ENCODE measurements at places on chromosomes 13 and 19.
A peak's percentile ranks its signal among the peaks of the same experiment; 100 is the strongest.

DNA sequence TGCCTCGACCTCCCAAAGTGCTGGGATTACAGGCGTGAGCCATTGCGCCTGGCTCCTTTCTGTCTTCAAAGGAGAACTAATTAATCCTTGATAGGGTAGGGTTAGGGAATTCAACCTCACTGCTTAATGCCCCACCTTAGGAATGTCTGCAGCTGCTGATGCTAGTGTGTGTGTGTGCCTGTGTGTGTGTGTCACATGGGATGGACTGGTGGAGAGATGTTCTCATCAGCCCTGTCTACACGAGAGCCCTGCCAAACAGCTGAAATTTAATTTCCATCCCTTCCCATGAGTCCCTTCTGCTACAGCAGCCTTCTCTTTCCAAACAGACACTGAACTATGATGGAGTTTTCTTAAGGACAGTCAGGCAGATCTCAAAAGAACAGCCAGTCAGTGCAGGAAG is 46.5 kb upstream of the CLDN10 start:
- no peak for DNase-seq

GRCh38 chr19:10227026-10227971 is 3.8 kb downstream of the S1PR2 start:
- no peak for DNase-seq

- no peak for DNase-seq
Observed at GRCh38 chr19:39768786-39769185, 9.9 kb upstream of the LEUTX start.

GRCh38 chr19:33416307-33417215 is 43.1 kb downstream of the CEBPG start:
- DNase-seq, result peak; percentile 65

DNA sequence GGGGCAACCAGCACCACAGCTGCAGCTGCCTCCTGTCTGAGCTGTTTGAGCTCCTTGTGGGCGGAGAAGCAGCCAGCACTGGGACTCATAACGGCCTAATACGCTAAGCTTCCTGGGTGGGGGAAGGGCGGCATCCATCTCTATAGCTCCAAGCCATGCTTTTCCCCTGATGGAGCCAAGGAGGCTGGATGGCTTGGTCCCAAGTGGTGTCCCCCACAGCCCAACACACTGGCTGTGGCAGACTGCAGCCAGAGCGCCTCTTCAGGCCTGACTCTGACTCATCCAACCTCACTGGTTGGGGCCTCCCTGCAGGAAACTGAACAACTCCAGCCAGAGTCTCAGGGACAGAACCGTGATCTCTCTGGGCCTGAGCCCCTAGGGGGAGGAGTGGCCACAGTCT is 537.3 kb downstream of the SUCLA2 start:
- no peak for DNase-seq

DNA sequence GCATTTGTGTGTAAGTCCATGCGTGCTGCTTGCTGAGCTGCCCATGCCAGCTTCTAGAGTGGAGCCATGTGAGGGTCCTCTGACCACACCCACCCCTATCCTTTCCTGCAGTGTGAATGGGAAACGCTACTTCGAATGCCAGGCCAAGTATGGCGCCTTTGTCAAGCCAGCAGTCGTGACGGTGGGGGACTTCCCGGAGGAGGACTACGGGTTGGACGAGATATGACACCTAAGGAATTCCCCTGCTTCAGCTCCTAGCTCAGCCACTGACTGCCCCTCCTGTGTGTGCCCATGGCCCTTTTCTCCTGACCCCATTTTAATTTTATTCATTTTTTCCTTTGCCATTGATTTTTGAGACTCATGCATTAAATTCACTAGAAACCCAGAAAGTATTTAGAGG is 10.3 kb downstream of the TBCB start:
- no peak for DNase-seq

GRCh38 chr13:34351134-34351533 is 533.2 kb downstream of the RFC3 start:
- DNase-seq, result no peak

GRCh38 chr19:13214036-13214730 is 64.0 kb downstream of the IER2 start:
- no peak for DNase-seq

DNA sequence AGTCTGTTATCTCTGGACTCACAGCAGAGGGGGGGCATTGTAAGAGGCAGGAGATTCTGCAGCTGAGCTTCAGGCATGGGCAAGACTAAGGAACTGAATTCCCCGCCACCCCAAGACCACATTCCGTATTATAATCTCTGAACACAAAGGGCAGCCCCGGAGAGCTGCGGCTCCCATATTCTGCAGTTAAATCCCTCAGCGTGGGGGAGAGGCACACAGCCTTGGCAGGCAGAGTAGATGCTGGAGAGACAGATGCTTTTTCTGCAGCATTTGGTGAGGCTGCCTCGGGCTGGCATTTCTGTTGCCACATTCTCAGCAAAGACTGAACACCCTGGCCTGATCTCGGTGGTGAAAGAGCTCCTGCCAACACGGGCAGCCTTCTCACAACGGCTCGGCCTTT is 12.9 kb downstream of the CHAF1A start:
- no peak for DNase-seq

DNA sequence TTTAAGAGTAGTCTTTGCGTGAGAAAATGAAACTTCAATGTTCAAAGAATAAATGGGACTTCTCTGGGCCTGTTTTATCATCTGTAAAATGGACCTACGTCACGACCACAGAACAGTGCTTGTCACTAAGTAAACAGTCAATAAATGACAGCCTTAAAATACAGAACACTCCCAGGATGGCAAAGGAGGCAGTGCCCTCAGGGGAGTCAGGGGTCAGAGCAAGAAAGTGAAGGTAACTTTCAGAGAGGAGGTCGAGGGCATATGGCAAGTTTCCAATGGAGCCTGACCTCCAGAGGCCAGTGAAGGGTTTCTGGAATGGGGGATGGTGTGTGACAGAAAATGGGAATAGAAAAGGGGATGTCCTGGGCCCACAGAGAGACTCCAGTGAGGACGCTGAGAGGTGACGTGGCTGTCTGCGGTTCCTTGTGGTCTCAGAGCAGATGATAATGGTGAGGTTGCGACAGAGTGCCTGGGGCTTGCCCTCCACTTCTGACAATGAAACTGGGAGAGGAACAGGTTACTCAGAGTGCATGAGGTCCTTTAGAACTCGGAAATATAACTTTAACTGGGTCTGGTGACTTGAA is 91.8 kb downstream of the UBL3 start:
- peak; percentile 50 for DNase-seq
